ENCODE measurements at places on chromosomes 6 and 20.

GRCh38 chr6:163243083-163243482 is 171.4 kb upstream of the QKI start:
- no peak for DNase-seq

DNA sequence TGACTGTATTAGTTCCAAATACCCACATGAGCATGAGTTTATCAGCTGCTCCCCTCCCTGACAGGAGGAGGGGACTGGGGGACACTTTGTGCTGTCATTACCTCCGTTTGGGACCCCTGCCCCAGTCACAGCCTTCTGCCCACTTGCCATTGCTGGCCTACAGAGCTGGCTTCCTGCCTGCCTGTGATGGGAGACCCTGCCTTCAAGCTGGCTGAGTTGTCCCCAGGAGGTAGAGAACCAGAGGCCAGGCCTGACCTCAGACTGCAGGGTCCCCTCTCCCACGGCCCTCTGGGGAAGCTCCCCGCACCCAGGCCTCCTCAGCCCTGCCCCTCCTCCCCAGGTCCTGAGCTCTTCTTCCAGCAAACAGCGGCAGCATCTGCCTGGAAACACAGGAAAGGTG is 105.5 kb downstream of the JPH2 start:
- DNase-seq, result no peak

GRCh38 chr20:56993020-56993559 is 273.4 kb downstream of the BMP7 start:
- DNase-seq, result no peak

- no peak for DNase-seq
Observed at GRCh38 chr6:33610779-33611732, 10.1 kb upstream of the ITPR3 start.

DNA sequence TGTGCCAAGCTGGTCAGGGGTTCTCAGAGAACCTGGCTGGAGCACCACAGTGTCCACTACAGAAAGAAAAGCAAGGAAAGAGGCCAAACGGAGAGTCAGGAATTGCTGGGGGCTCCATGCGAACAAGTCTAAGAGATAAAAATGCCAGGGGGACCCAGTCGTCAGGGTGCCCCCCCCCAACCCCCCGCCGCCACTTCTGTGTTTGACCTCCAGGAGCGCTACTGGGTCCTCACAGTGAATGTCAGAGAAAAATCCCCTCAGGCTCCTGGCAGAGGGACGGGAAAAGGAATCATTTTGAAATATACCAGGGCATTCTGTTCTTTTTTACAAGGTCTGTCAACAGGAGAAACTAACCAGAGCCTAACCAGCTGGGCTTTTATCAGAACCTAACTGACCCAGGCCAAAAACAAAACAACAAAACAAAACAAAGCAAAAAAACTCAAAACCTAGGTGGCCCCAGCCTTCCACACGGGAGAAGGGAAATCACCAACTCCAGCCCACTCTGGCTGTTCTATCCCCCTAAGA is 17.9 kb upstream of the NELFCD start:
- no peak for DNase-seq

DNA sequence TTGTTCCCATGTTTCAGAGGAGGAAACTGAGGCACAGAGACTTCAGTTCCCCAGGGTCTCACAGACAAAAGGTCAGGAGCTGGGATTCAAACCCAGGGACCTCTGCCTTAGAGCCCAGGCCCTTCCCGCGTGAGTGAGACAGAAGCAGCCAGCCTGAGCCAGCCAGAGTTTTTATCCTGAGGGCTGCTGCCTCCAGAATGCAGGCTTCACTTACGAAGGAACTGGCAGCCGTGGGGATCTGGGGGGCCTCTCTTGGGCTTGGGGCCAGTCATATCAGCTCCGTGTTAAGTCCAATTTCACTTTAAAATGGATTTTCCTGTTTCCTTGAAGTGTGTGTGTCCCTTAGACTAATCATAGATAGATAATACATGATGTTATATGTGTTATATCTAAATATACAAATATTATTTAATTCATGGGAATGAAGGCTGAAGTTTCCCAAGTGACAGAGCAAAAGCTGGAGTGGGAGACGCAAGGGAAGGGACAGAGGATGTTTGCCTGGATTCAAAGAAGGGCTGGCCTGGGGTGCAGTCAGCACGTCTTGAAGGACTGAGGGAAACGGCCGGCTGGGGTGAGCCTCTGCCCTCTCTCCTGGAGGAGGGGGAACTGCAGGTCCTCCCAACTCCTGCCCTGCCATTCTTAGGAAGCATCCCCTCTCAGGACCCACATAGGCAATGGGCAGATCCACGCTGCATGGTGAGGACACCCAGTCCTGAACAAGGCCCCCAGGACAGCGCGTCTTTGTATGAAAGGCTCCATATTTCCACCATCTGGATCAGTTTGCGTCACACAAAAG is 320.1 kb downstream of the CDH4 start:
- no peak for DNase-seq

- no peak for DNase-seq
Observed at GRCh38 chr6:85008296-85009009, 244.1 kb upstream of the TBX18 start.

DNA sequence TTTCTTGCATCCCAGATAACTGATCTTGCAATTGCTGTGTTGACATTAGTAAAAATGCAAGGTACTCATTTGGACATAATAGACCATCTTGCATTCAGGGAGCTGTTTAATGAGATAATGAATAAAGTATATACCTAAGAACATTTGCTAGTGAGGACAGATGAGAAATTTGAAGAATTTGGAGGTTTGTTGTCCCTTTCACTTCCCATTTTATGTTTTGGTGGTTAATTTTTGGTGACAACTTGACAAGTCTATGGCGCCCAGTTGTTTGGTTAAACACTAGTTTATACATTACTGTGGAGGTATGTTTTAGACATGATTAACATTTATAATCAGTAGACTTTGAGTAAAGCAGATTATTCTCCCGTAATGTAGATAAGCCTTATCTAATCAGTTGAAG is 300.2 kb upstream of the SYNCRIP start:
- DNase-seq, result no peak

GRCh38 chr6:111972745-111973117 is 81.2 kb upstream of the CCN6 start:
- DNase-seq, result no peak

DNA sequence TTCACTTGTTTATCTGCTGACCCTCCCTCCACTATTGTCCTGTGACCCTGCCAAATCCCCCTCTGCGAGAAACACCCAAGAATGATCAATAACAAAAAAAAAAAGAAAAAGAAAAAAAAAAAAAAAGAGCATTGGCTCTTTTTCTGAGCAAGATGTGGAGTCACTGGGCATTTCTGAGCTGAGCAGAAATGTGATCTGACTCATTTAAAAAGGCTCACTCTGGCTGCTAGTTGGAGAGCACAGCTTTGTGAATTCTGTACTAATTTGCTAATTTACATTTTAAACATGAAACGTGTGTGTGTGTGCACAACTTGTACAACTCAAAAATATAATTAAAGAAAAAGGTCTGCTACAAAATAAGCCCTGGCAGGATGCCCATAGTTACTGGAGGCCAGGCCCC is 20.2 kb downstream of the SCML4 start:
- no peak for DNase-seq

- no peak for DNase-seq
Observed at GRCh38 chr6:41336824-41337223, 1.4 kb downstream of the NCR2 start.

GRCh38 chr20:40628877-40629276 is 60.2 kb downstream of the MAFB start:
- DNase-seq, result no peak

DNA sequence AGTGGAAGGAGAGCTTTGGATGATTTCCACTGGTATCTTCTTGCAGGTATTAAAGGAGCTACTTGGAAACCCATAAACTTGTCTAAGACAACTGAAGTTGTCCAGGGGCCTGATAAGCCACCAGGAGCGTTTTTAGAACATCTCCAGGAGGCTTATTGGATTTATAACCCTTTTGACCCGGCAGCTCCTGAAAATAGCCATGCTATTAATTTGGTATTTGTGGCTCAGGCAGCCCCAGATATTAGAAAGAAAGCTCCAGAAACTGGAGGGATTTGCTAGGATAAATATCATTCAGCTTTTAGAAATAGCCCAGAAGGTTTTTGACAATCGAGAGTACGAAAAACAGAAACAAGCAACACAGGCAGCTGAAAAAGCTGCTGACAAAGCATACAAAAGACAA is 461.0 kb upstream of the HTR1E start:
- no peak for DNase-seq

- DNase-seq, result no peak
Observed at GRCh38 chr6:166286839-166287271, 21.3 kb downstream of the PRR18 start.

GRCh38 chr6:21340573-21340972 is 253.0 kb upstream of the SOX4 start:
- no peak for DNase-seq

- no peak for DNase-seq
Observed at GRCh38 chr20:15236812-15237211, 899.4 kb upstream of the FLRT3 start.

DNA sequence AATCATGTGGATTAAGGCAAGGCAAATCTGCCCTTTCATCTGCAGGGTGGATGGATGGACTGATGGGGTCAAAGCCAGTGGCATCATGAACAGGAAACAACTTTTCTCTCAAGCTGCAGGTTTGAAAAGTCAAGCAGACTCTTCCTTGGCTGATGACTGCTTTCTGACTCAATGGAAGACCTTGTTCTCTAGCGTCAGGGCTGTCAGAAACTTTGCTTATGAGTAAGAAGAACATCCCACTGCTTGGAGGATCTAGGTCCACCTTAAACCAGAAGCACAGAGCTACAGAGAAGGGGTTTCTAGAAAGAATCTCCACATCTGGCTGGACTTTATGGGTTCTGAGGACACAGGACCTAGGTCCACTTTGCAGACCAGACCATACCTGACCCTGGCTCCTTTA is 36.3 kb upstream of the CST5 start:
- DNase-seq, result no peak

GRCh38 chr6:85756982-85757381 is 114.3 kb upstream of the SYNCRIP start:
- peak; percentile 13 for DNase-seq

- no peak for DNase-seq
Observed at GRCh38 chr6:41502917-41503671, 43.1 kb upstream of the FOXP4 start.
